ENCODE measurements at places on chromosomes 13 and 19. TPM values are rescaled to one million over a fixed set of nuclear protein-coding genes. Genes with fewer than 3 reads are reported as not detected.

Gene RAP2A
- total RNA-seq: 21.3 TPM

Gene DEDD2
- 26.3 TPM for total RNA-seq

Gene PPP1R13L
- total RNA-seq: 7.3 TPM

Gene KIR2DL1
- total RNA-seq: not detected

Gene ZNF808
- 6.2 TPM for total RNA-seq

Gene PRRG2
- total RNA-seq: not detected

Gene PTPRS
- total RNA-seq: 24.1 TPM

Gene ZNF560
- not detected for total RNA-seq

Gene CEACAM21
- total RNA-seq: not detected

Gene ADGRE3
- not detected for total RNA-seq

Gene NR1H2
- 173 TPM for total RNA-seq

Gene OVOL3
- not detected for total RNA-seq

Gene ZNF841
- 4.8 TPM for total RNA-seq

Gene BRCA2
- 6.1 TPM for total RNA-seq

Gene LRP3
- total RNA-seq: 68.8 TPM

Gene CPT1C
- not detected for total RNA-seq

Gene CDKN2D
- total RNA-seq: 24.9 TPM

Gene TUBA3C
- not detected for total RNA-seq

Gene ZNF69
- not detected for total RNA-seq

Gene MYO1F
- not detected for total RNA-seq

Gene C2CD4C
- total RNA-seq: not detected

Gene GPC5
- not detected for total RNA-seq

Gene CCNA1
- total RNA-seq: 0.59 TPM

Gene ZNF681
- total RNA-seq: 1.4 TPM

Gene FXYD7
- total RNA-seq: not detected

Gene GJB6
- total RNA-seq: not detected

Gene RASGRP4
- not detected for total RNA-seq

Gene CYP4F2
- total RNA-seq: not detected

Gene PALM3
- not detected for total RNA-seq

Gene PDX1
- total RNA-seq: not detected

Gene FCGBP
- total RNA-seq: 1.4 TPM

Gene DKKL1
- total RNA-seq: not detected

Gene SLC10A2
- not detected for total RNA-seq

Gene PROZ
- not detected for total RNA-seq

Gene ONECUT3
- total RNA-seq: not detected

Gene MUC16
- total RNA-seq: not detected

Gene NLRP4
- not detected for total RNA-seq

Gene GPR12
- not detected for total RNA-seq

Gene KLHL1
- total RNA-seq: not detected

Gene TEX101
- not detected for total RNA-seq

Gene SLC17A7
- not detected for total RNA-seq

Gene SHISA7
- total RNA-seq: not detected

Gene ZNF44
- 7.7 TPM for total RNA-seq

Gene STK11
- 51.5 TPM for total RNA-seq

Gene WDFY2
- total RNA-seq: 0.91 TPM

Gene RYR1
- total RNA-seq: not detected

Gene C1QTNF9B
- not detected for total RNA-seq

Gene FCER2
- total RNA-seq: not detected

Gene DAZAP1
- 149 TPM for total RNA-seq

Gene ZNF420
- total RNA-seq: 2.9 TPM

Gene SLC1A6
- not detected for total RNA-seq

Gene CNN1
- 0.46 TPM for total RNA-seq

All from MG63 (cell line).